GM23248 (cell line): ENCODE measurements at places on chromosomes 5 and 9. TPM values are rescaled to one million over a fixed set of nuclear protein-coding genes. Genes with fewer than 3 reads are reported as not detected.

Gene TPPP
- total RNA-seq = 0.13 TPM in 1 of 2 replicates, not detected in the other

Gene FCN2
- total RNA-seq = not detected in 2 replicates

Gene NADK2
- total RNA-seq = 35.9 and 41.2 TPM in 2 replicates

Gene SMIM33
- total RNA-seq = not detected in 2 replicates

Gene C1QTNF3
- 0.11 and 0.38 TPM in 2 replicates for total RNA-seq

- no peak for DNase-seq
Measured at GRCh38 chr5:31251032-31251431, 57.5 kb downstream of the CDH6 start.

GRCh38 chr5:14487897-14488570, 93.6 kb upstream of the OTULINL start:
- no peak for DNase-seq

DNA sequence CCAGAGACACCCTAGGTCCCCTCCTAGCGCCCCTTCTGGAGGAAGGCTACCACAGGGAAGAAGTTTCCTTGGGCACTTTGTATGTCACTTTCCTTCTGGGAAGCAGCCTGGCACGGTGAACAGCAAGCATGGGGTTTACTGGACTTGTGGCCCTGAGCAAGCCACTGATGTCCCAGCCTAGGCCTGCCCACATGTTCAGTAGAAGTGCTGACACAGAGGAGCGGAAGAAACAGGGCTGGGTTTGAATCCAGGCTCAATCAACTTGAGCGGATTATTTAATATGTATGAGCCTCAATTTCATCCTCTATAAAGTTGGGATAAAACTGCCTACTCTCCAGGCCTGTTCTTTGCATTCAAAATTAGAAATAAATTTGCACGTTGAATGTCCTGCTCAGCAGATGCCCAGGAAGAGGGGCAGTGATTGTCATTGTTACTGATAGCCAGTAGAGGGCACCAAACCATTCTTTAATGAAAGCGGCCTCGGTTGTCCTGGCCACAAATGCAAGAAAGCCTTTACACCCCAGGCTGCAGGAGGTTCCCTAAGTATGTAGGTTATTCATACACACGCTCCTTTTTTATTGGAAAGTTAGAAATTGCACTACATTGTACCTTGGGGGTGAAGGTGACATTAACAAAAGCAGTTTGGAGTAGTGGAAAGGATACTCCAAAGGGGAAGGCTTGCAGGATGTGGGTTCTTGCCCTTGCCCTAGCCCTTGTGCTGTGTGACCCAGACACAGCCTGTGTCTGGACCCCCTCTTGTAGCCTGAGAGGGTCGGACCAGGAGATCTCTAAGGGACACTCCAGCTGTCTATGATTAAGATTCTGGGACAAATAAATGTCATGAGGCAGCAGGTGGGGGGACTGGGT, 13.4 kb upstream of the XPA start:
- peak; percentile 85 for DNase-seq

GRCh38 chr5:151706906-151707305, 20.2 kb upstream of the SPARC start:
- DNase-seq = peak; percentile 72

GRCh38 chr5:90263102-90263820, 146.3 kb downstream of the CETN3 start:
- DNase-seq = no peak

DNA sequence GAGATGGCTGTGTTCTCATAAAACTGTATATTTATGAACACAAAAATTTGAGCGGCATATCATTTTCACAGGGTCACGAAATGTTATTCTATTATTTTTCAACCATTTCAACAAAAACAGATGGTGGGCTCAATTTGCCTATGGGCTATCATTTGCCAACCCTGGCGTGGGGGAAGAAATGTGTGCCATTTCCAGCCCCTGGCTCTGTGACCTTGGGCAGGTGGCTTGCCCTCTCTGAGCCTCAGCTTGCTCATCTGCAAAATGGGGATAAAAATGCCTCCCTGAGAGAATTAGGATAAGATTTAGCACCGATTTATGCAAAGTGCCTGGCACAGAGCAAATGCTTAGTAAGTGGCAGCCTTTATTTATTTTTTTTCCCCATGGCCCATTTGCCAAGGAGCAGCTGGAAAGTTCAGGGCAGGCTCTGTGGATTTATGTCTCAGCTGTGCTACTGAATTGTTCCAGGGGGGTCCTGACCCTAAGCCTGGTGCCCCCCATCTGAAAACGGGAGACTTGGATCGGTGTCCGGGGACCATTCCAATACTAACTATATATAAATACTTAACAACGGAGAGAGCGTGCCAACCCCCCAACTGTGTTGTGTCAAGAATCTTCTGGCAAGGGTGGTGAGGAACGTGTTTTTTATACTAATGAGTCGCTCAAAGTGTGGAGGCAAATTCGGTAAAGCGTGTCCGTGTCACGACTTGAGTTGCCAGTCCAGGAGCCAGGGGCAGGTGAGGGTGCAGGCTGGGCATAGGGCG, 34.5 kb downstream of the HRH2 start:
- no peak for DNase-seq

DNA sequence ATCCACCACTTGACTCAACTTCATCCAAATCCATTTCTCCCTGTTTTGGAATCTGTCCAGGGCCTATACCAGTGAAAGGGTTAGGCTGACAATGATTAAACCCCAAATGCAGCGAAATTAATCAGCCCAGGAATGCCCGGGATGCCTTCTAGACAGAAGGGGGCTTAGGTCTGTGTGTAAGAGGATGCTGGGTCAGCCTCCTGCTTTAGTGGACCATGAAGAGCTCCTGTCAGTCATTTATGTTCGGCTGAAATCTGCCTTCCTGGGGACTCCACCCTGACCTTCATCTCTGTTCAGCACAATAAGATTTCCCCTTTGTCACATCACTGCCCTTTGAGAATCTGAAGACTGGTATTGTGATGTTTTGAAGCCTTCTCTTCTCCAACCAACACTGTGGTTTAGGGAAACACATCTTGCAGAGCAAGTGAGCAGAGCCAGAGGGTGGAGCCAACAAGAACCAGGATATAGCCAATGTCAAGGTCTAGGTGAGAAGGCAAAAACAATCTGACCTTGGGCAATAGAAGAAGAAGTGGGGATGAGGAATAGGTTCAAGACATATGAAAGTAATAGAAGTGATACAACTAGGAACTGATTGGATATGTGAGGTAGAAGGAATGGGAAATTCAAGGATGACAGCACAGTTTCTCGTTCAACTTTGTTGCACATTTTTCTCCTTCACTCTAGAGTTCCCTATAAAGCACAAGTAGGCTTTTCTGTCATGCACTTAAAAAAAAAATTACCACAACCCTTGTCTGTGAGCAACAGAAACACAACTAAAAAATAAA, 234.4 kb downstream of the ARHGAP26 start:
- DNase-seq = no peak

DNA sequence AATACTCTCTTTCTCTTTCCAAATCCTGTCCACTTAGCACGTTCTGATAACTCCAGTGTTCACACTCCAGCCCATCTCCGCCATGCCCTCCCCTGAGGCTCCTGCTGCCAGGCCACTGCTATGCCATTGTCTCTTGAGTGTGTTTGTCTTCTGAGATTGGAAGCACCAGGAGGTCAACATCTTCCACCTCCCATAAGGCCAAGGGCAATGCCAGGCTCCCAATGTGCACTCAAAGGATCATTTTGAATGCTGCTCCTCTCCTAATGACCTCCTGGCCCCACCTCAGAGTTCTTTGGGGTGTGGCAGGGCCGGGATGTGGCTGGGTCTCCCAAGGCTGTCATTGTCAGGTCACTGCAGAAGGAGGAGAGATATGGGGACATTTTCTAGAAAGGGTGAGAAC, 19.5 kb downstream of the IGIP start:
- no peak for DNase-seq

DNA sequence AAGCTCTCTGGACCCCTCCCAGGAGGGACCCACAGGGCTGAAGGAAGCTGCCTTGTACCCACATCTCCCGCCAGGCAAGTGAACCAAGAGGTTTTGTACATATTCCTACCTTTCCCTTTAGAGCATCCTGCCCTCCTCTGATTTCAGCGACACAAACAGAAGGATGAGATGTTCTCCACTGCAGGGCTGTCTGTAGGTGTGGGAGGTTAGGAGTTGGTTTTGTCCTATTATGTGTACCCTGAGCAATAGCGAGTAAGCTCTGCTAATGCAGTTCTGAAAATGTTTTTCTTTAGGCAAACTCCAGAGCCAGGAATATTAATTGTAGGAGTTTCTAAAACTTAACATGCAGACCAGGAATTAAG, 13.0 kb downstream of the SQSTM1 start:
- DNase-seq = no peak

GRCh38 chr9:112051812-112052211, 123.3 kb downstream of the SUSD1 start:
- DNase-seq = peak; percentile 83

DNA sequence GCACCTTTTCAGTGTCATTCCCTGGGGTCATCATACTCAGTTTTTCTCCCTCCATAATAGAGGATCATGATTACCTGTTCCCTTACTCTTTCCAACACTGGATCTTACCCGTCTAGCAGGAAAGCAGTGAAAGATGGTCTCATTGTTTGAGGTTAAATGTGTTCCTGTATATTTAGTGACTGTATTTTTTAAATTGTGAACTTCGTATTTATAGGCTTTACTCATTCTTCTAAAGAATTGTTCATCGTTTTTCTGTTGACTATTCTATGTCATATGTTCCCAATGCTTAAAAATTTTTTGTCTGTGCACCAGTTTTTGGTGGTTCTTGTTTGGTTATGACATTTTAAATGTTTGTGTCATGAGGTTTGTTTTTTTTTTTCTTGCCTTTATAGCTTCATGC, 204.8 kb upstream of the OTULINL start:
- no peak for DNase-seq

- no peak for DNase-seq
Measured at GRCh38 chr9:99414321-99414720, 192.2 kb downstream of the SEC61B start.
